Activated CD8-positive, alpha-beta memory T cell treated with anti-CD3 and anti-CD28 coated beads, Interleukin-2, amount 10 ng/mL, durations not matched to agents 7 days and 5 days (primary cell): ENCODE measurements at places on chromosomes 1 and 21. TPM values are rescaled to one million over a fixed set of nuclear protein-coding genes. Genes with fewer than 3 reads are reported as not detected.

The KRTAP21-2 gene
- not detected for total RNA-seq

The CLCNKB gene
- not detected for total RNA-seq

DNA sequence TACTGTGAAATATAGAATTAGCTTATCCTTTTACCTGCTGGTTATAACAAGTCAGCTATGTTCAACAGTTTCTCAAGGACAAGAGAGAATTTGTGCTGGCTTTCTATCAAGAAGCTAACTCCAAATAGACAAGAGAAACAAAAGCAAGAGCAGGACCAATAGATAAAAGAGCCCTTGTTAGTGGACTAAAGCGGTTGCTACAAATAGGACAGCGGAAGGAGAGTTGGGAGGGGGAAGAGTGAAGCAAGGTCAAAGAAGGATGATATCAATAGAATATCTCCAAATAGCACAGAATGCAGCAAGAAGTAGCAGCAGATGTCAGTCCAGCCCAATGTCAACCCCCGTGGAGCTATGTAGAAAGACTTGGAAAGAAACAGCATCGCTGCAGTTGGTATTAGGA lies 53.0 kb upstream of the AKT3 start:
- DNase-seq: no peak

- no peak for DNase-seq
These were observed 136.7 kb upstream of the RAVER2 start for GRCh38 chr1:64608005-64608650.
